Cortex of kidney (tissue), 1 donor: ENCODE measurements at places on chromosomes 7 and 10.

GRCh38 chr10:72248468-72249151 lies 25.1 kb upstream of the DDIT4 start:
- no peak for DNase-seq

DNA sequence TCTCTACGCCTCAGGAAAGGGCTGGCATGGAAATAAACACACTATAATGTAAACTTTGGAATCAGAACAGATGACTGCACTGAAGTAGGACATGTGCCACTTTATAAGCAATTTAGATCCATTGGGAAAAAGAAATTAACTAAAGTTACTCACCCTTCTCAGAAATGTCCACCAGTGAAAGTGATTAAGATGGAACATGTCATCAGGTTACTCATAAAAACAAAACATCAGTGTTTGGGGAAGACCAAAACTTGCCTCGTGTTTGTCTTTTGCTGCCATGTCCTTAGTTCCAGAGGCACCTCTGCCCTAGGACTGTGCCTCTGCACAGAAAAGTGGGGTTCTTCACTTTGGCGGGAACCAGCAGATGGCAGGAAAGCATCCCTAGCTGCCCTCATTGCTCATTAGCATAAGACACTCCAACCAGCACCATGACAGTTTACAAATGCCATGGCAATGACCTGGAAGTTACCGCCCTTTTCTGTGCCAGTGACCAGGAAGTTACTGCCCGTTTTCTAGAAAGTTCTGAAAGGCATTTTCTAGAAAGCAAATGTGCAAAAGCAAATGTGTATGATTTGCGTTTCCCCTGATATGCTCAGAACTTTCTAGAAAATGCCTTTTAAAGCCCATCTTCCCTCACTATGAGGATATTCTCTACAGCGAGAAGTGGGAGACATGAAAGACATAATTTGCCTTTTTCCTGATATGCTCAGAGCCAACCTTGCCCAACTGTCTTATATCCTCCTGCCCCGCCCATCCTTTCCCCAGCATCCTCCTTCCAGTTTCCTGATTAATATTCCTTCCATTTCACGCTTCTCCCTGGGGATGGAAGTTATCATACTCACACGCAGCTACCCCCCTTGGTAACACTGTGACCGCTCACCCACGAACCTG lies 258.2 kb downstream of the USP6NL start:
- DNase-seq, result no peak

- DNase-seq, result no peak
Observed at GRCh38 chr7:1857487-1858421, 187.7 kb downstream of the ELFN1 start.

DNA sequence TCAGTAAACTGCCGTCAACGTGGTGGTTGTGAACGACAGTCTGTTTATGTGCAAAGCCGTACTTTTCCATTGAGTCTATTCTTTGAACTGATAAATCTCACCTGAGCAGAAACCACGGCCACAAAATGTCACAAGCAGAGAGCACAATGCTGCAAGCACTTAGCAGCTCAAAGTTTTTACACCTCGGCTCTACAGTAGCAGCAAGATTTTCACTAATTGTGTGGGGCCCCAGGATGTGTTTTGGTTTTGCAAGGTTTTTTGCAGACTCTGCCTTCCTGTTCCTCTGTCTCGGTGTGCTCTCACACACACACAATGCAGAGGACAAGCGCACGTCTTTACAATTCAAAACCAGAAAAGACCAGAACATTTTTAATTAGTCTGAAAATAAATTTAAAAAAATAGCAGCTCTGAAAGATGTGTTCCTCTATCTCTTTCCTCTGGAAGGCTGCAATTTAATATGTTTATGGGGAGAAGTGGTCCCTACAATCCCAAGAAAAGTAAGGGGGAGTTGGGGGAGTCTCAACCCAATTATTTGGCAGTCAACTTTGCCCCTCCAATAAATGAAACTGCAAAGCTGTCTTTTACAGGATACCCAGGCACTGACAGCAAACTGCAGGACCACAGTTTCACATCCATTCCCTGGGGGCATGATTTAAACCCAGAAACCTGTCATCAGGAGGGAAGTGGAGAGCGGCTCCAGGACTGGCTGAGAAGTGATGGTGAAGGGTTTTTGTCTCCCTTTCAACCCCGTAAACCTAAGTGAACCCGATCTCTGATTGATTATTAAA lies 73.8 kb upstream of the SFMBT2 start:
- DNase-seq, result no peak

- DNase-seq, result no peak
Observed at GRCh38 chr10:16950656-16951601, 133.7 kb upstream of the RSU1 start.

GRCh38 chr7:154649434-154649833 lies 353.5 kb downstream of the PAXIP1 start:
- no peak for DNase-seq

GRCh38 chr7:28572321-28573058 lies 160.2 kb downstream of the CREB5 start:
- DNase-seq, result no peak

DNA sequence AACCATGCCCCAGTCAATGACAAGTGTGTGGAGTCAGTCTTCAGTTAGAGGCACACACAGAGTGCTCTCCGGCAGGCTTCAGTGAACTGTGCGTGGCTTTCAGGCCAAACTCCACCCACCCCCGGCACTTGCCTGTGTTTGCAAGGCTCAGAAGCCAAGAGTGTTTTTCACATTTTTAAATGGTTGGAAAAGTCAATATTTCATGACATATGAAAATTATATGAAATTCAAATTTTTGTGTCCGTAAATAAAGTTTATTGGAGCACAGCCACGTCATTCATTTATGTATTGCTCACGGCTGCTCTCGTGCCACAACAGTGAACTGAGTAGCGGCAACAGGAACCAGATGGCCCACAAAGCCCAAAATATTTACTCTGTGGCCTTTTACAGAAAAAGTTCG lies 104.7 kb downstream of the SFMBT2 start:
- no peak for DNase-seq

GRCh38 chr7:120842121-120842621 lies 15.8 kb downstream of the TSPAN12 start:
- no peak for DNase-seq

GRCh38 chr7:111535142-111535870 lies 27.0 kb downstream of the IMMP2L start:
- DNase-seq, result no peak

DNA sequence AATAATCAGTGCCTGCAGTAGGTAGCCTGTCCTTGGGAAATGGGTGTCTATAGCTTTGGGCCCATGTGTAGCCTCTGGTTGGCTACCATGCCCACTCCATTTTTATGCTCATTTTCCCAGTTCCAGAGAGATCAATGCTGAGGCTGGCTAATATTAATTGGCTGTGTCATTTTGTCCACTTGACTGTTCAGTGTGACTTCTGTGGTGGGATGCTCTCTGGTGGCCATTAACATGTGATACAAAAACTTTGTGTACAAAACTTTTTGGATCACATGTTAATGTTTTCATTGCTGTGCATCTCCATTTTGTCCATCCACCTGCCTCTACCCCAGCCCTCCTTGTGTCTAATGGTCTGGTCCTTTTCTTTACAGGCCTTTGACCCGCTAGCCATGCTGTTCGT lies 22.7 kb downstream of the VIM start:
- DNase-seq, result no peak

DNA sequence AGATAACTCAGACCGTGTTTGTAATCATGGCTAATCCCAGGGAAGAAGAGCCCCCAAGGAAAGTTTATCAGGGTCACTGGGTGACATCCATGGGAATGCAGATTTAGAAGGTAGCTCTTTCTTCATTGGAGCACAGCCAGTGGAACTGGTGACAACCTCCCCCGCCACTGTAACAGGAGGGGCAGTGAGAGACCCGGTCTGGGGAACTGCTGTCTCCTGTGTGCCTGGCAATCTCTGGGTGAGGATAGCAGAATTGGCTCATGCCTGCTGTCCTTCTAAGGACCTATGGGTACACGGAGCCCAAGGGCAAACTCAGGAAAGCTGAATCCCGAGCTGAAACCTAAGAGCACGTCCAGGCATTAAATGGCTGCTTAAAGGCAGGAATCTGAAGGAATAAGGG lies 341.6 kb downstream of the ABCA13 start:
- no peak for DNase-seq

- DNase-seq, result no peak
Observed at GRCh38 chr7:34087892-34088891, 182.9 kb downstream of the BMPER start.

- DNase-seq, result no peak
Observed at GRCh38 chr10:12130237-12130872, 878 bp downstream of the SEC61A2 start.

DNA sequence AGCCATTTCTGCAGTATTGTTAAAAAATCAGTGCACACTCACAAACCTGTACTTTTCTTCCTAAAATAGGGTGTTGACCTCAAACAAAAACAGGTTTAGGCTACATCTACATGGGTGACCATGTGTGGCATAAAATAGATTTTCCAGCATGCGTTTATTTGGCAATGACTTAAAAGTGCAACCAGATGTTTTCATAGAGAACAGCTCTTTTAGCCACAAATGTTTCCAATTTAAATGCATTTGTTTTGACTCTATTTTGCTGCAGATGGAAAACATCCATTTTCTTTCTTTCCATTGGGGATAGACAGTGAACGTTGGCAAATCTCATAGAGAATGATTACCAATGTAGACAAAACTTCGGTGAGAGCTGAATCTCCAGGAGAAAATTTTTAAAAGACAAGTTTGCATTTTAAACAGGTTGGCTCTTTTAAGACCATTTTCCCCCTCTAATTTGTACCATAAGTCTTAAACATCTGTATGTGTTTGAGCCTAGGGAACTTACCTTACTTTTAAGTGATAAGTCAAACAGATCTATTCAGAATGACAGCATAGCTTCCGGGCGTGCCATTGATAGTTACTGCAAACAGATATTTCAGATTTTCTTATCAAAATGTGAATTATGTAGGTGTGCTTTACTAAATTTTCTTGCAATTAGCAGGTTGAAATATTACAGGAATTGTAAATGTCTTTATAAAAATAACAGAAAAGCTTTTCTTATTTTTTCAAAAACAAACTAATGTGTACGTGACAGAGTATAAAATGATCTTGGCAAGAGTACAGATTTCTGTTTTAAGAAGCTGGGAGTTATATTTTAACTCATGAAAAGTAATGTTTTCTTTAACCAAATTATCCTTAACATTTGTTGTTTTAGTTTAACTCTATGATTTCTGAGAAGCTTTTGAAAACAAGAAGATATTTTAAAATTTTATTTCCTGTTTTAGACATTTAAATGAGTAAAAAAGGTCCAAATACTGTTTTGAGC lies 144.9 kb downstream of the HGF start:
- no peak for DNase-seq

DNA sequence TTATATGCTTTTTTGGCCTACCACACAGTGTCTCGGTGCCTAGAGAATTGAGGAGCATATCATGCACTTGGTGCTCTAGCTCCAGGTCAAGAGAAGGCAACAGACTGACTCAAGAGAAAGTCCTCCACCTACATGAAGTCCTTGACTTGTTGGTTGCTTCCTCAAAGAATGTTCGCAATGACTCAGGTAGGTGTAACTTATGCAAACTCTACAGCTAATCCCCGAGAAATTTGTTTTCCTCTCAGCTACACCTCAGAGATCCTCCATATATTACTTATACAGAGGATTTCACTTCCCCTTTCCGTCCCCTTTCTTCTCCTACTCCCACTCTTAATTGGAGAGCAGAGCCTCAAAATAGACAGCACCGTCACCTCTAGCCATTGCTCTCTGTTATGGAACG lies 1013.1 kb downstream of the KCNMA1 start:
- no peak for DNase-seq

GRCh38 chr7:44978511-44979366 lies at the start of gene MYO1G:
MYO1G (minus strand) TSS chr7:44979015; CDS start chr7:44978961, 54 bp downstream.
- no peak for DNase-seq

DNA sequence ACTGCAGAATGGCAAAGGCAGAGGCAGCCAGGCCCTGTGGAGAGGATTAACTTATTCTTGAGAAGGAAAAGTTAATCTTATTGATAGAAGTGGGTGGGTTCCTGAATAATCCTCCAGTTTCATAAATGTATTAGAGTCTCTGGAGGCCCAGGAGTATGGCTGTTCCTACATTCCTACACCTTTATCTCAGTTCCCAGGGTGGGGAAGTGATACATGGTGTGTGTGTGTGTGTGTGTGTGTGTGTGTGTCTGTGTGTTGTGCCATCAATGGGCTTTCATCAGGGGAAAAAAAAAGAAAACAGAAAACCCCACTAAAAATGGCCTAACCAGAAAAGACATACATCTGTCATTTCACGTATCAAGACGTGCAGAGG lies 22.0 kb upstream of the GSDME start:
- DNase-seq, result no peak

GRCh38 chr10:95559471-95559870 lies 1.7 kb downstream of the SORBS1 start:
- no peak for DNase-seq

GRCh38 chr7:154996756-154997155 lies 6.2 kb downstream of the PAXIP1 start:
- DNase-seq, result no peak

DNA sequence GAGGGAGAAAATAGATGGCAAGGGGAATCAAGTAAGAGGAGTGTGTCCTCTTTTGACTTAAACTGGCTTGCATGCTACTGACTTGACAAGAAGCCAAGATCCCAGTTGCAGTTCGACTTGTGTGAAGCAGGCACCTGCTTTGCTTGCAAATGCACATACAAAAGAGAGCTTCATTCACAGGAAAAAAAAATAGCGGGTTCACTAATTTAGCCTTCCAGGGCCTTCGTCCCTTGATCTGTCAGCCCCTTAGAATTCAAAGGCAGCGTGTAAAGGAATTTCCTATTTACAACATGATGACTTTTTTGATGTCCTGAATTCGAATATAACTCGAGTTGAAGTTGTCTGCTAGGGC lies 192.1 kb downstream of the CELF2 start:
- DNase-seq, result no peak

- DNase-seq, result no peak
Observed at GRCh38 chr10:121694966-121695643, 96.9 kb upstream of the FGFR2 start.

- DNase-seq, result no peak
Observed at GRCh38 chr10:79552143-79552542, 8.1 kb downstream of the SFTPA2 start.

DNA sequence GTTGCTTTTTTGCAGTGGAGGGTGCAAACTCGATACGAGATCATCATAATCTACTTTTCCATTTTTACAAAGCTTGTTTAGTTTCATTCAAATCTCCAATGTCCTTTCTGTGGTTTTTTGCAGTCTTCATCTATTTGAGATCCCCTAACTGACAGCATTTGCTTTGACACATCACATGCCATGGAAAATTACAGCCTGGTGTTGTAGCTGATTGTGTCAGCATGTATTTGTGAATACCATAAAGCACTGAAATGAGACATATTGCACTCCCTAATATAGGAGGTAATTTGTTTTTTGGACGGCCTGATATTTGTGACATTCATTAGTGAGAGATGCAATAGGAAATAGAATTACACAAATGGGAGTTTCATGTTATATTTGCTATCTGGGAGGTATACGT lies 620.8 kb downstream of the KCNMA1 start:
- DNase-seq, result no peak

GRCh38 chr7:66549466-66549865 lies 79.2 kb upstream of the KCTD7 start:
- DNase-seq, result no peak

- no peak for DNase-seq
Observed at GRCh38 chr10:12463459-12463838, 114.1 kb downstream of the CAMK1D start.
